ENCODE measurements at places on chromosomes 5 and 9. TPM values are rescaled to one million over a fixed set of nuclear protein-coding genes. Genes with fewer than 3 reads are reported as not detected.

Gene FBXO10
- 10.6 TPM for total RNA-seq

- no peak for DNase-seq
Observed at GRCh38 chr9:125747765-125748445, 732 bp downstream of the PBX3 start.

GRCh38 chr9:9791611-9792010 lies 821.2 kb downstream of the PTPRD start:
- DNase-seq = no peak

- no peak for DNase-seq
Observed at GRCh38 chr5:36013182-36013581, 22.0 kb upstream of the UGT3A1 start.

GRCh38 chr9:38251036-38251860 lies 141.3 kb upstream of the ALDH1B1 start:
- no peak for DNase-seq

- DNase-seq = no peak
Observed at GRCh38 chr9:16211946-16212345, 658.5 kb downstream of the BNC2 start.

DNA sequence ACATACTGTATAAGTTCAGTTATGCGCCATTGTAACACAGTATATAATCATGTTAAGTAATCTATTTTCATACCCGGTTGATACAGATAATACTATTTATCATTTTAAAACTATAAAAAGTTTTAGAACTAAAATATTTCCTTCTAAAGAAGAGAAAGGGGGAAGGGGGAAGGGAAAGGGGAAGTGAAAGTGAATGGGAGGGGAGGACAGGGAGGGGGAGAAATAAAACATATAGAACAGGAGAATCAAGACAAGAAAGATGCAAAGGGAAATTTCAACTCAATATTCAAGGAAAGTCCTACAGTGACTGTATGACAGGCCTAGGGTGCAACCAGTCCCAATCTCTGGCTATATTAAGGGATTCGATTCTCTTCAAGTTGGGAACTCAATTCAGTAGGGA lies 1278.8 kb downstream of the MAT2B start:
- DNase-seq = no peak

GRCh38 chr5:107381189-107381856 lies 289.4 kb downstream of the EFNA5 start:
- no peak for DNase-seq

Gene SHOC1
- total RNA-seq = not detected

Gene ACO1
- total RNA-seq = 237 TPM

Gene FOXE1
- total RNA-seq = not detected

GRCh38 chr5:39495227-39495626 lies 70.4 kb upstream of the DAB2 start:
- DNase-seq = no peak

Gene ST8SIA4
- total RNA-seq = 17.5 TPM

DNA sequence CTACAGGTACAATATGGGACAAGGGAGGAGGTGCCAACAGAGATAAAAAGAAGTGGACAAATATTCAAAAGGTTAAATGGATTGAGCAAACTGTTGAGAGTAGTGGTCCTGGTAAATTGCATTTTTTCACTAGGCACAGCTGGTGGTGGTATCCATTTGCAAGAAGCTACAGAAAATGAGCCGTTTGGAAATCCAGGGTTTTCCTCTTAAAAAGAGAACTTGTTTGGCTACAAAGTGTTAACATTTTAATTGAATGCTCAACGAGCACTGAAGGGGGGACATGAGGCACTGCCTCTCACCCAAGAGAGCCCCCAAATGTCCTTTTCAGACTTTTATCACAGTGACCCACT lies 491 bp upstream of the ZCCHC9 start:
- no peak for DNase-seq

- DNase-seq = no peak
Observed at GRCh38 chr9:75889977-75890471, 449 bp upstream of the PCSK5 start.

Gene SAPCD2
- 0.42 TPM for total RNA-seq

All from mesenteric fat pad (tissue), 1 donor.